DMS79 (cell line): ENCODE measurements at places on chromosomes 11 and 22.

- DNase-seq, result no peak
These were observed 838.7 kb upstream of the API5 start for GRCh38 chr11:42473106-42473505.

DNA sequence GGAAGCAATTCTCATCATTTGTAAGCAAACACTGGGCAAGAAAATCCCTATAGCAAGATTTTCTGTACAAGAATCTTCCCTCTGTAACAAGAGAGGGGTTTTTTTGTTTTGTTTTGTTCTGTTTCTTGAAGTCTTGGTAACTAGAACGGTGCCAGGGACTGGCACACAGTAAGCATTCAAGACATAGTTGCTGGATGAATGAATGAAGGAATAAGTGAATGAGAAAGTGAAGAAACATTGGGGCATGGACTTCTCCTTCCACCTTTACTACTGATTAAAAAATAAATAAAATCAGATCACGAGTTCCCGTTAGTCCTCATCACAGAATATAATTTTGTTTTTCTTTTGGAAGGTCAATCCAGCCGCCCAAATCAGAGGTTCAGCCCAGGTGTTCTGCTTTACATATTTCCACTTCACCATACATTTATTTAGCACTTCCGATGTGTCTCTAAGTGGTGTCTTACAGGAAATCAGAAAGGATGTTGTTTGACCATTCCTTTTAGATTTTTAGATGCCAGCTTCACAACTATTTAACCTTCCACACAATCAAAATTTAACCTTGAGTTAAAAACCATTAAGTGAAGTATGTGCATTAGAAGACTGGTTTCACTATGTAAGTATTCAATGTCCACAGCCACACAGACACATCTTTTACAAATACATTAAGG lies 281.2 kb downstream of the CADM1 start:
- no peak for DNase-seq

DNA sequence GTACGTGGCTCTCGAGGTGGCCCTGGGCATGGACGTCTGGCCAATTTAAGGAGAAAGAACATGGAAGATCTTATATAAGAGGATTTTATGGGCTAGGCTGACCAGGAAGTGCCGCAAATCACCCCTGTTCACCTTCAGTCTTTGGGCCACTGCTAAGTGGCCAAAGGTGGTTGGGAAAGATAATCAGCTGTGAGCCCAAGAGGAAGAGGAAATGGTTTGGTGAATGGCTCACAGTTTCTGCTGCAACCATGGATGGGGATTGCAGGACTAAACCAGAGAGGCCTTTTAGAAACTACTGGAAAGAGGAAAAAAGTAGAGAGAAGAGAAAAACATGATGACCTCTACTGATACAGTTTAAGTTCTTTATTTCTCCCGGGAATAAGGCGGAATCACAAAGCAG lies 96.0 kb upstream of the ARHGAP20 start:
- no peak for DNase-seq

- peak; percentile 6 for DNase-seq
These were observed 1.1 kb downstream of the RRM1 start for GRCh38 chr11:4095509-4096230.

DNA sequence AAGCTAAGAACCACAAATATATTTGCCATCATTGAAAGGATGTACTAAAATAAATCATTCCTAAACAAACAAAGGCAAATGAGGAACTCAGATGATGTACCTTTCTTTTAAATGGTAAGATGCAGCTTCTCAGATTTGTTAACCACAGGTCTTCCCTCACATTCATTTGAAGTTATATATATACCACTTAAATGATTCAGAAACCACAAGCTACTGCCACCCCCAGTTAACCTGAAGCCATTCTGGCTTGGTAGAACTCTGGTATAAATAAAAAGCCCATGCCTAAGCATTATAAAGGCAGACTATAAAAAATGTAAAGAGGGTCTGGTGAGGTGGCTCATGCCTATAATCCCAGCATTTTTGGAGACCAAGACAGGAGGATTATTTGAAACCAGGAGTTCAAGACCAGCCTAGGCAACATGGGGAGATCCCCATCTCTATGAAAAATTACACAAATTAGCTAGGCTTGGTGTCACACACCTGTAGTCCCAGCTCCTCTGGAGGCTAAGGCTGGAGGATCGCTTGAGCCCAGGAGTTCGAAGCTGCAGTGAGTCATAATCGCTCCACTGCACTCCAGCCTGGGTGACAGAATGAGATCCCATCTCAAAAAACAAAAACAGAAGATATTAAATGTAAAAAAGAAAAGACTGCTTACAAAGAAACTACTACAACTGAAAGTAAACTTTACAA lies 1185.3 kb downstream of the JRKL start:
- no peak for DNase-seq

GRCh38 chr11:19432370-19433061 lies 191.8 kb upstream of the E2F8 start:
- peak; percentile 29 for DNase-seq

- DNase-seq, result no peak
These were observed 988 bp downstream of the TNRC6B start for GRCh38 chr22:40178417-40179409.

DNA sequence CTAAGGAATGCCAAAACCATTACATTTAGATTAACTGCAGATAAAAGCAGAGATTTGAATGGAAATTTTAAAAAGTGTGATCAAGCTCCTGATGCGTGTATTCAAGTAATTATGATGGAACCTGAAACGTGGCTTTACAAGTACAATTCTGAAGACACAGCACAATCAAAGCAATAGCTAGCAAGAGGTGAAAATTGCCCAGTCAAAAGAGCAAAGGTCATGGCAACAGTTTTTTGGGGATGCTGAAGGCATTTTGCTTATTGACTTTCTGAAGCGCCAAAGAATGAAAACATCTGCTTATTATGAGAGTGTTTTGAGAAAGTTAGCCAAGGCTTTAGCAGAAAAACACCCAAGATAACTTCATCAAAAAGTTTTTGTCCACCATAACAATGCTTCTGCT lies 389.6 kb upstream of the TENM4 start:
- DNase-seq, result no peak

- DNase-seq, result no peak
These were observed 31.0 kb upstream of the CD5 start for GRCh38 chr11:61071208-61071681.

DNA sequence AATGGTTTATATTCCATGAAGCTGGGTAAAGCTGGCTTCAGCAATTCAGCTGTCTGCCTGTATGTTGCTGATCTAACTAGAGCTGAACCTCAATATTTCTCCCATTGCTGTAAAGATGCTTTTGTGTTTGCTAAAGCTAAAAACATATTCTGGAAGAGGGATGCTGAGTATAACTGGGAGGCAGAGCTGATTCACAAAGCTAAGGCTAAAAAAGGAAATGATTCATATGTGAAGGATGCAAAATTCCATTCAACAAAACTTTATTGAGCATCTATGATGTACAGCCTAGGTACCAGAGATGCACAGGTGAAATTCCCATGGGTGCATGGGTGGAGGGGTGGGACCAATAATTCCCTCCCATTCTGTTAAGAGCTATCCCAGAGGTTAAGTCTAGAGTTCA lies 193.9 kb downstream of the KIF18A start:
- no peak for DNase-seq
